ENCODE measurements at places on chromosomes 3 and 15.
A peak's percentile ranks its signal among the peaks of the same experiment; 100 is the strongest.

DNA sequence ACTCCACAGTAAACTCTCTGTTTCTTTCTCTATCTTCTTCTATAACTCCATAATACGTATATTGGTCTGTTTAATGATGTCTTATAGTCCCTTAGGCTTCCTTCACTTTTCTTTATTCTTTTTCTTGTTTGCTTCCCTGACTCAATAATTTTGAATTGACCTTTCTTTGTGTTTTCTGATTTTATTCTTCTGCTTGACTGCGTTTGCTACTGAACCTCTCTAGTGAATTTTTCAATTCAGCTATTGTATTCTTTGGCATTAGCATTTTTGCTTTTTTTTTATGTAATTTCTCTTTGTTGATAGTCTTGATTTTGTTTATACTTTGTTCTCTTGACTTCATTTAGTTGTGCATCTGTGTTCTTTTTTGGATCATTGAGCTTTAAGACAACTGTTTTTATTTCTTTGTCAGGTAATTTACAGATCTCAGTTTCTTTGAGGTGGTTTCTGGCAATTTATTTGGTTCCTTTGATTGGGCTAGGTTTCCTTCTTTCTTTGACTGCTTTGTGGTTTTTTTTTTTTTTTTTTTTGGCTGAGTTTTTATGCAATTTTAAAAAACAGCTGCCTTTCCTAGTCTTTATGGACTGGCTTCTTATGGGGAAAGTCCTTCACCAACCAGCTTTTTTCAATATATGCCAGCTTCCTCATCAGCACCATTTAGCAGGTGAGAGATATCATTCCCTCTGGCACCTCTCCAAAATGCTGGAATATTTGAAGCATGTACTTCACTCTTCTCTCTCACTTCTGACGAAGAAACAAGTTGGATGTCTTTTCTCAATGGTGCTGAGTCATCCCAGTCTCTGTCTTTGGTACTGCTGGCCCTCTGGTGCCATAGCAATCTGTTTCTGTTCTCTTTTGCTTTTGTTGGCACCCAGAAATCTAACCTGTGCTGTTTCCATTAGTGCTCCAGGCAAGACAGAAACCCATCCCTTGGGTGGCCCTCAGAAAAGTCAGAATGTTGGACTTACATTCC is 17.6 kb downstream of the RSRC1 start:
- DNase-seq = no peak

- no peak for DNase-seq
Measured at GRCh38 chr3:177483182-177483967, 286.1 kb upstream of the TBL1XR1 start.

- peak; percentile 80 for DNase-seq
Measured at GRCh38 chr3:52317208-52318000, 1.3 kb downstream of the DNAH1 start.

- DNase-seq = no peak
Measured at GRCh38 chr3:172816281-172816680, 65.8 kb downstream of the ECT2 start.

- DNase-seq = peak; percentile 37
Measured at GRCh38 chr3:171753665-171754408, 56.4 kb downstream of the PLD1 start.

DNA sequence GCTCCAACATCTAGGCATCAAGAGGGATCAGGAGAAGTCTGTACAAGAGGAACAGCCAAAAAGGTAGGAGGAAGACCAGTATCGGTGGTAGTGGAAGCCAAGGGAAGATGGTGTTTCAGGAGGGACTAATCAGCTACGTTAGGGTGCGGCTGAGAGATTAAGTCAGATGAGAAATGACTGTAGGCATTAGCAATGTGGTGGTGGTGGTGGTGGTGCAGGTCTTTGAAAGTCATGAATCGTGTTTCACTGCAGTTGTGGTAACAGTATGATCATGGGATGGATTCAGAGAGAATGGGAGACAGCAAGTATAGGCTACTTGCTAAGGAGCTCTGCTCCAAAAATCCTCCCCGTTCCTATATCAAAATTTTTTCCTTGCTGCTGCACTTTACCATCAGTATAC is 35.5 kb downstream of the ASTE1 start:
- DNase-seq = no peak

- DNase-seq = no peak
Measured at GRCh38 chr15:64288577-64288976, 67.4 kb downstream of the CSNK1G1 start.

GRCh38 chr3:37993820-37994638 is 3.4 kb downstream of the VILL start:
- DNase-seq = peak; percentile 93

GRCh38 chr3:33372218-33373081 is 67.8 kb downstream of the UBP1 start:
- peak; percentile 64 for DNase-seq

DNA sequence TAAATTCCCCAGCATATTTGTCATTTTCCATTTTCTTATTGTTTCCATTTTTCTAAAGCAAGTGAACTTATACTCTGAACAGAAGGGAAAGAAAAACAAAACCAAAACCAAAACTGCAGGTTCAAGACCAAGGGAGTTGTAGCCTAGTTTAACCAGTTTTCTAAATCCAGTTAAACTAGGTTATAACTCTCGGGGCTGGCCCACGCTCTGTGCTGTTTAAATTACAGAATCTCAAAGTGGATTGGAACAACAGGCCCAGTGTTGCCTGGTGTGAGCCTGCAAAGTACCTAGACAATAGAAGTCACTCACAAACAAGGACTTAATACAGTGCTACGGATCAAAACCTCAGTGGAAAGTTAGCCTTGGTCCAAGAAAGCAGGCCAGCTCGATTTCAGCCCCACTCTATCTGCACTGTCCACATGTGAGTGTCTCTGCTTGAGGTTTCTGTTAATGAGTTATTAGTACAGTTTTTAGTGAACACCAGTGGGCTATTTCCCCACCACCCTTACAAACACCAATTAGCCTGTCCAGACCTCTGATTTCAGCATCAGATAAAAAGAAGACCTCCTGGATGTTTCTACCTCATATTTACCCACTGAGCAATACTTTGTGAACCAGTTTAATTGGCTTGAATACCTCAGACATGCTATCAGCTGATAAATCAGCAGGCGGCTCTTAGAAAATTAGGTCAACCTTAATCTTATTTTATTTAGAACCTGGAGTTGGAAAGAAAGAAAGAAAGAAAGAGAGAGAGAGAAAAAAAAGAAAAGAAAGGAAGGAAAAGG is 93.8 kb upstream of the PDZRN3 start:
- DNase-seq = no peak

DNA sequence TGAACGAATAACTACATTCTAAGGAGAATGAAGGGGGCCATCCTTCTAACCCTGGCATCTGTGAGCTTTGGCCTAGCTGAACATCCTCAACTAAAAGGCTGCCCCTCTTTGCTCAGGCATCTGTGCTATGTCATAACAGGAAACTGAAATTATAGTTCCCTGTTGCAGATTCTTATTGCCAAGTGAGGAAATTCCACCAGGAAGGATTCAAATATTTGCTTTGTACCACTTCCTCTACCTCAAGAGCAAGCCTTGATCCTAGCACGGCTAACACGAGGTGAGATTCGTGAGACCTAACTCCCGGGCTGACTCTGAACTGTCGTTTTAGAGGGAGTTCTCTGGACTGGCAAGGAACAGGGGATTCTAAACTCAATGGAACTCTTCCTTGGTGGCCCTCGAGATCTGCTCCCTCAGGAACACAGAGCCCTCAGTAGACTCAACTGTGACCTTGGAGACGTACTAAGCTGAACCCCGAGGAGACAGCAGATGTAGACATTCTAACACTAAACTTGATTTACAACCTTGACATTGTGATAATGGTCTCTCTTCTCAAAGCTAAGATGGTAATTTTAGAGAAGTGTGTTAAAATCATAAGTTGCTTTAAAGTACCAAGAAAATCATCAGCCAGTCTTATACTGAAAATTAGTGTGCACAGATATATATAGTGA is 4.2 kb downstream of the SPG21 start:
- DNase-seq = peak; percentile 53

DNA sequence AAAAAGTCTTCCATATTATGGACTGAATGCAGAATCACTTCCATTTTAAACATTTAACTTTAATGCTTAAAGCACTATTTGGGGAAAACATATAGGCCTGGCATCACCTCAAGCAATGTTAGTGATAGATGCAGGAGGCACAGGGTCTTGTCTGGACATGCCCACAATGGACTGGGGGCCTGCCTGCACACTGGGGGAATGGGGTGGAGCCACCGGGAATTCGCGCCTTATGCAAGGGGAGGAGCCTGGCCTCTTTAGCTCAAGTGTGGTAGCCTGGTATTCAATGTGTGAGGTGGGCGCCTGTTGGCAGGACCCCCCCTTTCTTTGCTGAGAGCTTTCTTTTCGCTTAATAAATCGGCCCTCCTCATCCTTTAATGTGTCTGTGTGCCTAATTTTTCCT is 29.9 kb downstream of the ACKR4 start:
- no peak for DNase-seq

DNA sequence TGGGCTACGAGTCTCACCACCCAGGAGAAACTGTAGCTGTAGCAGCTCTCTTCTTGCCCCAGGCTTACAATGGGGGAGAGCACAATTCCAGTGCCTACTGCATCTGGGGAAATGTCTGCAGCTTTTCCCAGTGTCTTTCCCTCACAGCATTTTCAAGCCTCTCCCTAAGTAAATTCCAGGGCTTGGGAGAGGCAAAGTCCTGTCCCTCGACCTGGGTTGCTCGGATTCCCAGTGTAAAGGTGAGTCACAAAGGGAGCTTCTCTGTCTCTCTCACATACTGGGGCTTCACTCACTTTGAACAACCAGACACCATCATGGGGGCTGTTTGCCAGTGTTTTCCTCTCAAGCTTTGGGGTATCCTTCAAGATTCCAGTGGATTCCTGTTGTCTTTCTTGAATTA is 689.4 kb upstream of the NAALADL2 start:
- no peak for DNase-seq

GRCh38 chr3:194212845-194213331 is 76.9 kb downstream of the HES1 start:
- DNase-seq = no peak

All from GM03348 (cell line).